ENCODE measurements at places on chromosomes 5 and 9. TPM values are rescaled to one million over a fixed set of nuclear protein-coding genes. Genes with fewer than 3 reads are reported as not detected.

PLPP7 gene
- not detected for total RNA-seq

SOWAHA gene
- total RNA-seq = 0.17 TPM

LHX6 gene
- total RNA-seq = 0.38 TPM

EIF4EBP3 gene
- total RNA-seq = 3.6 TPM

MCIDAS gene
- total RNA-seq = 3.1 TPM

TTC1 gene
- total RNA-seq = 72.5 TPM

ATG10 gene
- 9.4 TPM for total RNA-seq

OTP gene
- total RNA-seq = 0.19 TPM

ADCY2 gene
- not detected for total RNA-seq

SSNA1 gene
- total RNA-seq = 150 TPM

PLAC8L1 gene
- not detected for total RNA-seq

RANBP3L gene
- total RNA-seq = not detected

TMEM252 gene
- not detected for total RNA-seq

ZMAT2 gene
- total RNA-seq = 83.4 TPM

PAEP gene
- not detected for total RNA-seq

TRMO gene
- total RNA-seq = 11.7 TPM

GAPT gene
- total RNA-seq = not detected

FAM169A gene
- 2.7 TPM for total RNA-seq

FSD1L gene
- total RNA-seq = 4.4 TPM

LCN15 gene
- total RNA-seq = not detected

GPR150 gene
- total RNA-seq = 0.14 TPM

CORO2A gene
- total RNA-seq = 0.52 TPM

FAM174A gene
- total RNA-seq = 14.9 TPM

PCDHA1 gene
- total RNA-seq = 0.20 TPM

TEK gene
- total RNA-seq = 0.12 TPM

PIP5K1B gene
- not detected for total RNA-seq

MSX2 gene
- total RNA-seq = 5.9 TPM

S1PR3 gene
- 35.5 TPM for total RNA-seq

GPR151 gene
- total RNA-seq = not detected

LCN1 gene
- not detected for total RNA-seq

SLC45A2 gene
- not detected for total RNA-seq

SELENOP gene
- total RNA-seq = not detected

PCA3 gene
- total RNA-seq = not detected

PCDHGB4 gene
- 0.93 TPM for total RNA-seq

ZNF366 gene
- total RNA-seq = not detected

CDH18 gene
- not detected for total RNA-seq

TLE1 gene
- 87.5 TPM for total RNA-seq

PCDHB10 gene
- 0.06 TPM for total RNA-seq

NPR3 gene
- 14.8 TPM for total RNA-seq

HEMGN gene
- not detected for total RNA-seq

SIT1 gene
- not detected for total RNA-seq

FBXO10 gene
- 8.4 TPM for total RNA-seq

EDIL3 gene
- total RNA-seq = 0.25 TPM

DOCK8 gene
- 0.72 TPM for total RNA-seq

PPWD1 gene
- total RNA-seq = 17.7 TPM

MYMK gene
- not detected for total RNA-seq

PDCD1LG2 gene
- total RNA-seq = 0.24 TPM

STPG3 gene
- not detected for total RNA-seq

IGIP gene
- total RNA-seq = 0.90 TPM

LRRC70 gene
- 0.11 TPM for total RNA-seq

EXOSC3 gene
- total RNA-seq = 85.5 TPM

SLC34A1 gene
- not detected for total RNA-seq

PFN3 gene
- not detected for total RNA-seq

Measured in A549 treated with RU486 at 1 μM for 4 hours (cell line).